ENCODE measurements at places on chromosomes 5 and 9.

DNA sequence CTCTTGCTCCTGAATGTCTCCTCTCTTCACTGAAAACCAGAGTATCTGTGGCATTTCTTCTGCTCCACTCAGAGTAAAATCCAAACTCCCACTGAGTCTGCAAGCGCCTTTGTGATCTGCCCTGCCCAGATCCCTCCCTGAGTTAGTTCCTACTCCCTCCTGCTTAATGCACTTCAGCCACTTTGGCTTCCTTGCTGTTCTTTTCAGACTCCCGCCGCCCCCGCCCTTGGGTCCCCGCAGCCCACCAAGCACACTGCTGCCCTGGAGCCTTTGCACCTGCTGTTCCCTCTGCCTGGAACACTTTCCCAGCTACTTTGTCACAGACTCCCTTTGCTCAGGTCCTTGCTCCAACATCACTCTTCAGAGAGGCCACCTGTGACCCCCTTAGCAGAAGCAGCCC lies 127.2 kb upstream of the SLC25A48 start:
- DNase-seq, result no peak

DNA sequence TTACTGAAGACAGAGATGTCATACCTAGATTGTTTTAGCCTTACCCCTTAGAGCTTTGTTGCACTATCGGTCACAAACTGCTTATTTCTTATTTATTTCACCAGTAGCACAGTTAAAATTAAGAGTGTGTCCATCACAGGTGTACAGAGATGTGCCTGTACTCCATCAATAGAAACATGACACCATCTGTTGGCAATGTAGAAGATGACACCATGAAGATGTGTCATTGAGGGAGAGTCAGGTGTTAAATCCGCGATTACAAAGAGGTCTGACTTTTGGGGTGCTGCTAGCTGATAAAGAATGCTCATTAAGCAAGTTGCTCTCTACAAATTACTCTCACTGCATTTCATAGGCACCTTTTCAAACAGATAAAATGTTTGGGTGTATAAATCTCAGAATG lies 164.4 kb downstream of the SMARCA2 start:
- no peak for DNase-seq

GRCh38 chr9:84966876-84967830 lies 297.6 kb downstream of the NTRK2 start:
- DNase-seq, result no peak

DNA sequence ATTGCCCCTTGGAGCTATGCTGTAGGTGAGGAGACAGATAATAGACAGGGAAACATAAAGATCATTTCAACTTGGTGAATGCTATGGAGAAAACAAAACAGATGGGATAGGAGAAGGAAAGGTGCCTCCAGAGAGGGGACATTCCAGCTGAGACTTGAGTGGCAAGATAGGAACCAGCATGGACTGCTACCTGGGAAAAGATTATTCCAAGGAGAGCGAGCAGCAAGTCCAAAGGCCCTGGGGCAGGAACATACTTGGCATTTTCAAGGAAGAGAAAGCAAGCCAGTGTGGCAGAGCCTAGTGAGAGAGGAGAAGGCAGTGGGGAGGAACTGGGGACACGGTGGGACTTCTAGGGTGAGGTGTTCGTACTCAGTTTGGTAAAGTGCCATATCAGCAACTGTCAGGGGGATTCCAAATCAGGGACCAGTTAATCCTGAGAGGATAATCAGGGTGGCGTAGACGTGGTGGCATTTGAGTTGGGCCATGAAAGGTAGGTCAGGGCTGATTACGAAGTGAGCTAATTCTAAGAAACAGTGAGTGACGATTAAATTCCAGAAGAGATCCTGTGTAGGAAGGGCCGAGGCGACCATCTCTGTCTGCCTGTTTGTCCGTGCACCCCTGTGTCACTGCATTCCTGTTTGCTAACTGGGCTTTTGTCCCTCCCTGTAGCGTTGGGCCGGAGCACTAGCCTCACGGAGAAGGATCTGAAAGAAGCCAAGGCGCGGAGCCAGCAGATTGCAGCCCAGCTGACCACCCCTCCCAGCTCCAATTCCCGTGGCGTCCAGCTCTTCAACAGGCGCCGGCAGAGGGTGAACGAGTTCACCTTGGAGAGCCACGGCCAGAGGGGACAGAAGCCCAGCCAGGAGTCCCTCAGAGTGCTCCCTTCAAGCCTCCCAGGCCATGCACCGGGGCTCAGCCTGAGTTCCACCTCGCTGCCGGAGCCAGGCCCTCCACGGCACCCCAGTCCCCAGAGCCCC lies 7.1 kb downstream of the SYNPO start:
- no peak for DNase-seq

DNA sequence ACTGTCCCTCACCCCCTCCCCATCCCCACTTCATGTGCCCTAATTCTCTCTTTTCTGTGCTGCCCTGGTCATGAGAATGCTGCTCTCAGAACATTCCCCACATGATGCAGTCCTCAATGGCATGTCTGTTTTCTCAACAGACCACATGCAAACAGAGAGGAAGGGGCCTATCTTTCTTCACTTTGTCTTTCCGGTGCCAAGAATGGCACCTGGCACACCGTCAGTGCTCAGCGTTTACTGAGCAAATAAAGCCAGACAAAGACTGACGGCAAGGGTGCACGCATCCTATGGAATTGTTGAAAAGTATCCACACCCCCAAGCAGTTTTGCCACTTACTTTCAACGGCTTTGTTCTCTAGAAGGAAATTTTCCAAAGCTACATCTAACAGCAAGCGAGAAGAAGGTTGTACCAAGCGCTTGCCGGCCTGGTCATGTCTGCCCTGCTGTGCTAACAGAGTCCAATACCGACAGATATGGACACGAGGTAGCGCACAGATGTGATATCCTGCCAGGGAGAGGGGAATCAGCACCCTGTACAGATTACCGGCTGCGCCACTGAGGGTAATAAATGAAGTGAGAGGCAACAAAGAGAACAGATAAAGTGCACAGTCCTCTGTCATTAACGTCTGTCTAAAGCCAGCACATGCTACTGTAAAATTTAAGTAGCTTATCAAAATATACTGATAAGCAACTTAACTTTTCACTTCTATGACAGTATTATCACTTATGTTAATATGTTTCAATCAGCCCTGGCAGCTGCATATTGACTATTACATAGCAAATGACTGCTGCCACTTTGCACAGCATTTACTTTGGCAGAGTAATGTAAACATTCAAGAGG lies 251.7 kb downstream of the DENND1A start:
- DNase-seq, result no peak

DNA sequence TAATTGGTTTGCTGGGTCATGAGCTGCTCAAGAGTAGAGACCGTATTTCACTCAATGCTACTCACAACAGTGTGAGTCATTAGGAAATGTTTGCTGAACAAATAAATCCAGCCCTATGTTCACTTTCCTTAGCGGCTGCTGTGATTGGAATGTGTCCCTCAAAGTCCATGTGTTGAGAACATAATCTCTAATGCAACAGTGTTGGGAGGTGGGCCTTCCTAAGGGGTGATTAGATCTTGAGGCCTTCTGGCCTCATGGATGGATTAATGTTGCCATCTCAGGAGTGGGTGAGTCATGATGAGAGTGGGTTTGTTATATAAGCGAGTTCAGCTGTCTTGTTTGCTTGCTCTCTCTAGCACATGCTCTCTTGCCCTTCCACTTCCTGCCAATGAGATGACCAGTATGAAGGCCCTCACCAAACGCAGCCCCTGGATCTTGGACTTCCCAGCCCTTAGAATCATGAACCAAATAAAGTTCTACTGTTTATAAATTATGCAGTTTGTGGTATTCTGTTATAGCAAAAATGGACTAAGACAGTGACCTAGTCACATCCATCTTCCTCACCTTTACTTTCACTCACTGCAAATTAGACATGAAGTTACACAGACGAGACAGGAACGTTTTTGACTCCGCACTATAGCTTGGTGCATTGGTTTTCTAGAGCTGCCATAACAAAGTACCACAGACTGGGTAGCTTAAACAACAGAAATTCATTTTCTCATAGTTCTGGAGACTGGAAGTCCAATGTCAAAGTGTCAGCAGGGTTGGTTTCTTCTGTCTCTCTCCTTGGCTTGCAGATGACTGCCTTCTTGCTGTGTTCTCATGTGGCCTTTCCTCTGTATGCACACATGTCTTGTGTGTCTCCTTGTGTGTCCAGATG lies 50.9 kb upstream of the FAM169A start:
- DNase-seq, result peak; percentile 35

DNA sequence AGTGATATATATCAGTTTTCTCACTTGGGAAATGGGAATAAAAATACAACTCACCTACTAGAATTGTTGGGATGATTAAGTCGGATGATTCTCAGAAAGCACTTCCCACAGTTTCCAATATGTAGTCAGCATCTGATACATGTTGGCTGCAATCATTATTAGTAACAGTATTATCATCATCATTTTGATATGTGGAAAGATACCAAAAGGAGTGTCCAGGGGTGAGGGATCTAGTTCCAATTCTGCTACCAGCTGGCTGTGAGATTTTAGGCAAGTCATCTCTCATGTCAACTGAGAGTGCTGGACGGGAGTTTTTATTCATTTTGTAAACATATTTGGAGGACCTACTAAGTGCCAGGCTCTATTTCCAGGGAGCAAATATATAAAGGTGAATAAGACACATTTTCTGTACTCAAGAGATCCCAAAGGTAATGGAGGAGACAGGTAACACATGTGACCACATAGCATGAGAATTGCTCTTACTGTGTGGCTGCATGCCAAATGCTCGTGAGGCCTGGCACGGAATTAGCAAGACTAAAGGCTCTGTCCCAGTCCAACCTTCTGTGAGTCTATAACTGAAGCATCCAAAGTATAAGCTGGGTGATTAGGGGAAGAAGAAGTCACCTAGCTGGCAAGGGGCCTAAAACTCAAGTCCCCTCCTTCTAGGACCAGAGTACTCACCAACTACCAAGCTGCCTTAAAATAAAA lies 83.0 kb downstream of the GRIA1 start:
- peak; percentile 40 for DNase-seq

GRCh38 chr5:34053571-34054399 lies 10.8 kb upstream of the C1QTNF3 start:
- DNase-seq, result no peak

DNA sequence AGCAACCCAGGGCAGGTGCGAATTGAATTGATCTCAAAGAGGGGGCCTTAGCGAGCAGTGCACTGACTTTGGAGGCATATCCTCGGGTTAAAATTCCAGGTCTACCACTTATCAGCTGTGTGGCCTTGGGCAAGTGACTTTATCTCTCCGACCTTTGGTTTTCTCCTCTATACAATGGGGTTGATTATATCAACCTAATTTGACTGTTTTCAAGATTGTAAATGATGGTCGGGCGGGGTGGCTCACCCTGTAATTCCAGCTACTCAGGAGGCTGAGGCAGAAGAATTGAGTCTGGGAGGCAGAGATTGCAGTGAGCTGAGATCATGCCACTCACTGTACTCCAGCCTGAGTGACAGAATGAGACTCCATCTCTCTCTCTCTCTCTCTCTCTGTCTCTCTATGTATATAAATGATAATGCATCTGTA lies 18.7 kb downstream of the SPRY4 start:
- DNase-seq, result no peak

- no peak for DNase-seq
Observed at GRCh38 chr5:175484322-175484721, 6.0 kb downstream of the SFXN1 start.

- no peak for DNase-seq
Observed at GRCh38 chr9:121822093-121823085, 171.0 kb downstream of the DAB2IP start.

- no peak for DNase-seq
Observed at GRCh38 chr5:179873588-179874110, 15.0 kb upstream of the MRNIP start.

DNA sequence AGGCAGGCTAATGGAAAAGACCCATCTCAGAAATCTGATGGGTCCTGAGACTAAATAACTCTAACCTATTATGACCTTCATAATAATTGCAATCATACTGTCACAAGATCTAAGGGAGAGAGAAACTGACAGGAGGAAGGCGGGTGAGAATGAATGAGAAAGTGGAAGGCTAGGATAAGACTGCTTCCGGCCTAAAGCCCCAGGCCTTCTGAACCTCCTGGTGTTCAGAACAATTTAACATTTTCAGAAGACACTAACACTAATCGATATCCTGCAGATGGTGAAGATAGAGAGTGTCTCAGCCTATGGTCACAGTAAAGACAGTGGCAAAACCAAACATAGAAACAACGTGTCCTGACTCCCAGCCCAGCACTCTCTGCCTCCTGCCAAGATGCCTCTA lies 1.2 kb downstream of the RPS14 start:
- DNase-seq, result no peak

DNA sequence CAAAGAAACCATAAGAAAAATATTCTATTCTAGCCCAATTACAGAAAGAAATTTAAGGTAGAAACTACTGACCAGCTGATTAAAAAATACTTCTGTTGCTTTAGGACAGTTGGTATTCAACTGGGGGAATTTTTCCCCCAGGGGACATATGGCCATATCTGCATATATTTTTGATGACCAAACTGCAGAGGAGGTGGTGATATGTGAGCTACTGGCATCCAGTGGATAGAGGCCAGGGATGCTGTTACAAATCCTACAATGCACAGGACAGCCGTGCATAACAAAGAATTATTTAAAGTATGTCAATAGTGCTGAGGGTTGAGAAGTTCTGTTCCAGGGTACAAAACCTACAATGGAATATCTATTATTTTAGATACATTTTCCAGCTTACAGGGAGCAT lies 24.0 kb downstream of the ZFR start:
- no peak for DNase-seq

- DNase-seq, result peak; percentile 43
Observed at GRCh38 chr5:41414598-41414997, 95.8 kb downstream of the PLCXD3 start.

- no peak for DNase-seq
Observed at GRCh38 chr9:16680541-16680940, 189.9 kb downstream of the BNC2 start.

DNA sequence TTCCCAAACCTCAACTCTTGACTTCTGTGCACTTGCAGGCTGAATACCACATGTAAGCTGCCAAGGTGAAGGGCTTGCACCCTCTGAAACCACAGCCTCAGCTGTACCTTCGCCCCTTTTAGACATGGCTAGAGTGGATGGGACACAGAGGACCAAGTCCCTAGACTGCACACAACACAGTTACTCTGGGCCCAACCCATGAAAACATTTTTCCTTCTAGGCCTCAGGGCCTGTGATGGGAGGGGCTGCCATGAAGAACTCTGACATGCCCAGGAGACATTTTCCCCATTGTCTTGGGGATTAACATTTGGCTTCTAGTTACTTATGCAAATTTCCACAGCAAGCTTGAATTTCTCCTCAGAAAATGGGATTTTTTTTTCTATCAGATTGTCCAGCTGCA lies 331.0 kb upstream of the RGMB start:
- no peak for DNase-seq

- no peak for DNase-seq
Observed at GRCh38 chr9:114049441-114050225, 28.5 kb downstream of the AMBP start.

- DNase-seq, result no peak
Observed at GRCh38 chr9:16126042-16126441, 573.2 kb downstream of the CCDC171 start.

GRCh38 chr9:116234081-116234480 lies 80.5 kb downstream of the PAPPA start:
- DNase-seq, result no peak
